ENCODE measurements at places on chromosomes 1 and 21.
A peak's percentile ranks its signal among the peaks of the same experiment; 100 is the strongest.

- DNase-seq = no peak
These were observed 92.9 kb upstream of the NEGR1 start for GRCh38 chr1:72375226-72375625.

DNA sequence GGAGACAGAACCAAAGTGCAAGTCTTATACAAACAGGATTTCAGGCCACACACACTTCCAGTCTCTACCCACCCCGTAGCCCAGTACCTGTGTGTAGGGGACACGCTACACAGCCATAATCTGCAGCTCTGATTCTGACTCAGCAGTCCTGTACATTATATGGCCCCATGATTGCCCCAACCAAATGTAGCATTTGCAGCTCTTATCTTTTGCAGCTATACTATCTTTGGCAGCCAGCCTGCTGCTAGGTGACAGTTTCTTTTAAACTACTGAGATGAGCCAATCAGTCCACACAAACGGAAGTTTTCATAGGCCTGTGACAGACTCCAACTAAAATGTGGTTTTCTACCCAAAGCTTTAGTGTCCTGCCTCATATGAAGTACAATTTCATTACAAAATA lies 259.6 kb upstream of the ST6GALNAC5 start:
- no peak for DNase-seq

GRCh38 chr21:23471877-23472276 lies 2135.4 kb downstream of the MRPL39 start:
- DNase-seq = no peak

- DNase-seq = no peak
These were observed 516 bp downstream of the PHLDA3 start for GRCh38 chr1:201468501-201468843.

- DNase-seq = no peak
These were observed 33.4 kb downstream of the GLIS1 start for GRCh38 chr1:53705446-53706096.

DNA sequence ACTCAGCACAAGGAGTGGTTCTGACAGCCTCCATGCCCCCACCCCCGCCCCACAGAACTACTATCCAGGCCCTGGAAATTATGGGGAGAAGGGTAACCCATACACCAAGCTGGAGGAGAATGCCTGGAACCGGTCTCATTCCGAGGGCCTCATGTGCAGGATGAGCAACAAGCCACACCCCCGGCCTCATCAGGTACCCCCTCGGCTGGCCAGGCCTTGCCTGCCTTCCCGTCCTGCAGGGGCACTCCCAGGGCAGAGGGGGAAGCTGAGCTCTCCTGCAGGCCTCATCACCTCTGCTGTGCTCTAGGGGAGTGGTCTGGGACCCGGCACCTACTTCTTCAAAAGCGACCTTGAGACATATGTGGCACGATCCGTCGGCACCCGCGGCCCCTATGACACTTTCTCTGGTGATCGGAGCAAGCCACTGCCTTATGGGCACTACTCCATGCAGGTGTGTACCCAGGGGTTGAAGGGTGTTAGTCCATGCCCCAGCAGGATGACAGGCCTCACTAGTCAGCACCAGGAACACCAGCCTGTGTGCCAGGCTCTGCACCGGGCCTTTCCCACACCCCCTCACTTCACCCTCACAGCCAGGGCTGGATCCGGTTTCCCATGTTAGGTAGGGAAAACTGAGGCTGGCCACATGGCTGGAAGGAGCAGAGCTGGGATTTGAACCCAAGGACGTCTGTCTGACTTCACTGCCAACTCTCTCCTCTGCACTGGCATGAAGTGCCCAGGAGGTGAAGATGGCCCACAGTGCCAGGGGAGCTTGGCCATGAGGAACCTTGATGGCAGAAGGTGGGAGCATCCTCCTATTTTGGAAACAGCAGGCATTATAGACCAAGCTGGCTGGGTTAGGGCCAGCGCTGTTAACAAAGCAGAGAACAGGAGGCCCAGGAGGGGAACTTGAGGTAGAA lies 10.9 kb upstream of the TTC22 start:
- DNase-seq = no peak

- no peak for DNase-seq
These were observed 37.3 kb upstream of the F3 start for GRCh38 chr1:94578856-94579255.

DNA sequence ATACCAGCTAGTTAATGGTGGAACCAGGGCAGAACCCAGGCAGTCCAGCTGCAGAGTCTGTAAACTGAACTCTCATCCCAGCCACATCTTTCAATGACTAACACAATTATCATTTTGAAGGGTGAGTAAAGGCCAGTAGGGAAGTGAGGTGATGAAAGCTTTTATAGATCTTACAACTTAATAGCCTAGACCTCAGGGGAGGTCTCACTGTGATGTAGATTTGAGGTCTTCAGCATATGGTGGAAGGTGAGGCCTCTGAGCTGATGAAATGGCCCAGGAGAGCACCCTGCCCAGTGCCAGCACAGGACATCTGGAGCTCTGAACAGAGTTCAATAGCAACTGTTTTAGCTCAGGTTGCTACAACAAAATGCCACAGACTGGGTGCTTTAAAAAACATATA lies 44.8 kb upstream of the POU2F1 start:
- DNase-seq = no peak

DNA sequence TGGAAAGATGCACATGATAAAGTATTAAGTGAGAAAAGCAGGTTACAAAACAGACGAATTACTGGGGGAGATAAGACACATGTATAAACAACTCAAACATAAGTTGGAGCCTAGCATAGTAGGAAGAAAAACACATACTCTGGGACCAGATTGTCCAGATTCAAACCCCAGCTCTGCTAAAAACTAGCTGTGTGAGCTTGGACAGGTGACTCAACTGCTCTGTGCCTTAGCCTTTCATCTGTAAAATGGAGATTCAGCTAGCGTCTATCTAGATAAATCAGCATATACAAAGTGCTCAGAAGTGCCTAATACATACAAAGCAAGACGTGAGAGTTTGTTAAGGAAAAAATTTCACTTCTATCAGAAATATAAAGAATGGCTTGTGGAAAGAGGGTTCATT lies 254.0 kb upstream of the POU3F1 start:
- no peak for DNase-seq

DNA sequence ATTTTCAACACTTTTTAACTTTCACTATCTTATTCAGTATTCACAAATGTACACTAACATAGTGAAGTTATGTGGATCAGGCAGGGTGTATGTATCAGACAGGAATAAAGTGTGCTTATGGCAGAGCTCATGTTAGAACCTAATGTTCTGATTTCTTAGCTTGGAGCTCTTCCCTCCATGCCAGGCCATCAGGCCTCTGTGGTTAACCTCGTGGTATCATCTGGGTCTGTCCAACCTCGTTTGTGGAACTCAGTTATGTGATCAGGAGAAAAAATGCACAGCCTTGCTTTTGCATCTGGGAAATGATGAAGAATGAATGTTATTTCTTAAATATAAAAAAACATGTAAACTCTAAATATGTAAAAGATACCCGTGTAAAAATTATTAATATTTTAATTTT lies 86.9 kb downstream of the MPZL1 start:
- no peak for DNase-seq

GRCh38 chr1:54301497-54301896 lies 101.5 kb downstream of the MRPL37 start:
- DNase-seq = no peak

DNA sequence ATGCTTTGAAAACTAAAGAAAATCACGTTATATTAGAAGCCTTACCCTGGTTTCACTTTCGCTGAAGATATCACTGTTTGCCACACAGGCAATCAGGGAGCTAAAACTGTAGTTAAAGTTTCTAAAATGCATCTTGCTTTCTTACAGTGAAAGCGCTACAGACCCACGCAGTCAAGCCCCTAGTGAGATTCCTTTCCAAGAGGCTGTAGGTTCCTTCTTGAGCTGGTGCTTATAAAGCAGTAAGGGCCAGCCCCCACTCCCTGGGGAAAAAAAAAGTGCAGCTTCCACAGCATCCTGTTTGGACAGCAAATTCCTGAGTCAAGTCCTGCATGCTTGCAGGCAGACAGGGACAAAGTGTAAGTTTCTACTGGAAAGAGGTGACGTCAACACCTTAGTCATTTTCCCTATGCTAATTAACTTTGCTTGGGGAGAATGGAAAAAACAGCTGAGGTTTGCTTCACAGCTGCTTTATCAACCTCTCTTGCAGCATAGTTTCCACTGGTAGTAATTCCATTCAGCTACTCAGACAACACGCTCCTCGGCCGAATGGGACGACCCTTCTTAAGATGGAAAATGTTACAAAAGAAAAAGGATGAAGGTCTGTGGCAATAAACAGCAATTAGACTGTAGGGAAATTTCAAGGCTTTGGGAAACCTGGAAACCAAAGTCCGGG lies 14.7 kb upstream of the KCNE1 start:
- DNase-seq = no peak

GRCh38 chr1:168728473-168729404 lies at the start of gene DPT:
Gene DPT (minus strand): TSS chr1:168729206. CDS start chr1:168729174, 32 bp downstream.
- DNase-seq = no peak

GRCh38 chr1:46394108-46394871 lies at the start of gene FAAH:
Gene FAAH (plus strand): TSS chr1:46394317. CDS start chr1:46394349, 32 bp downstream.
- DNase-seq = peak; percentile 40

- no peak for DNase-seq
These were observed 88.0 kb upstream of the IFFO2 start for GRCh38 chr1:19044471-19044870.

GRCh38 chr1:51728611-51729155 lies 111.8 kb downstream of the OSBPL9 start:
- DNase-seq = no peak

DNA sequence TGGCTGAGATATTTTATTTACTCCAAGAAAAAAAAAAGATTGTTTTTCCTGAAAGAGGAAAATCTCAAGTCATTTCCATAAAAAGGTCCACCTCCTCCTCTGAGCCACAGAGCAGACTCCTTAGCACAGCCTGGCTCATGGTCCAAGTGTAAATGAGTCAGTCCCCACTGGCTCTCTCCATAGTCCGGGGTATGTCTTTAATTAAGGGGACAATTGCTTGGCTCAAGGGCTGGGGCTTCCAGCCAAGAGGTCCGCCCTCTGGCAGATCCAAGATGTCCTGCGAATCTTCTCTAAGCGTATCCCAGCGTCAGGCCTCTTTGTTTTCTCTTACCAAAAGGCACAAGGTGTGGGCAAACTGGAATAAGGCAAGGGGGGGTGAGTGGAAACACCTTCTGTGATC lies 33.3 kb downstream of the FOXD2 start:
- DNase-seq = no peak

DNA sequence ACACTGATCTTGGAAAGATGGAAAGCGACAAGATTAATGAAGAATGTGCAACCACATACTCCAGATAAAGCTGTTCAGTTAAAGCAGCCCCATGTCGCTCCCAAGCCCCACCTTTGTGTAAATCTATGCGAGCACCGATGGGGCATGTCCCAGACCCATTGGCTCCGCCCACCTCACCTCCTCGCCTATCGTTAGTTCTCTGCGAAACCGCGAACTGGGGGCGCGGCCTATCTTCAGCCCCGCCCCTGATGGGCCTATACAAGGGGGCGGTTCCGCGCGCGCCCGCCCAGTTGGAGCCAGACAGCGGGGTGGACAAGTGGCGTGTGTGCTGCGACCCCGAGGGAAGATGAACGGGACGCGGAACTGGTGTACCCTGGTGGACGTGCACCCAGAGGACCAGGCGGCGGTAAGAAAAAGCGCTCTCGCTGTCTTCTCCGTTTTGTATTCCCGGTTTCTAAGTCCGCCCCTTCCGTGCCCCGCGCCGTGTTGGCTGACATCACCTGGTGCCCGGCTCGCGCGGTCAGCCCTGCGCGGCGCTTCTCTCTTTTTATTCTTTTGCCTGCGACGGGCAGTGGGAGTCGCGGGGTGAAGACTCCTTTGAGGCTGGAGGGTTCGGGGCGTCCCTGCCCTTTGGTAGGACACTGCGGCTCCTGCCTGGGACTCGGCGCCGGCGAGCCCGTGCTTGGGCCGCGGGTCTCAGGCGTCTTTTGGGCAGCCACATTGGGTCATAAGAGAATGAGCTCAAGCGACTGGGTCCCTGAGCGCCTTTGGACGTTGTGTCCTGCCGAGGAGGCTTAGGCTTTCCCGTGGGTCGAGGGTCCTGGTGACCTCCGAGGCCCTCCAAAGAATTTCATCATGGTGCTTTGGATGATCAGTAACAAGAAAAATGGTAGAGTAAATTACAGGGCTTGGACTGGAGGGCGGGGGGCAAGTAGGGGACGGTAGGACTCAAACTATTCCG lies at the start of gene TUFT1:
Gene TUFT1, plus strand, starts transcription at position 289 of the 961 bp plus-strand sequence. Its CDS starts 58 bp downstream, at position 347.
- peak; percentile 95 for DNase-seq

GRCh38 chr1:177864538-177865305 lies 105.1 kb downstream of the SEC16B start:
- DNase-seq = no peak

GRCh38 chr1:79161077-79161476 lies 154.5 kb upstream of the ADGRL4 start:
- DNase-seq = no peak

DNA sequence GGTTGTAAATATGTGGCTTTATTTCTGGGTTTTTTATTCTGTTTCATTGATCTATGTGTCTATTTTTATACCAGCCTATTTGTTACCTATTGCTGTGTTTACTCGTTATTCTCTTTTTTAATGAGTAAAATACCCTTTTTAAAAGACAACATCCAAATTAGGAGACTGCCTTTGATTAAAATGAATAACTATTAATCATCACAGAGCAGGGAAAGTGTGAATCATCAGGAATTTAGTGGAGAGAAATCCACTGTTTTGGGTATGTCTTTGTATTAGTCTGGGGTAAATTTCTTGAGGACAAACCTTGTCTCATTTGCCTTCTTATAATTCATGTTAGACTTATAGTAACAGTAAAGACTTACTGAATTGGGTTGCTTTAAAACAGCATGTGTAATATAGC lies 12.1 kb downstream of the DISC1 start:
- no peak for DNase-seq

- no peak for DNase-seq
These were observed 27.7 kb upstream of the PLEKHM2 start for GRCh38 chr1:15656464-15656863.

DNA sequence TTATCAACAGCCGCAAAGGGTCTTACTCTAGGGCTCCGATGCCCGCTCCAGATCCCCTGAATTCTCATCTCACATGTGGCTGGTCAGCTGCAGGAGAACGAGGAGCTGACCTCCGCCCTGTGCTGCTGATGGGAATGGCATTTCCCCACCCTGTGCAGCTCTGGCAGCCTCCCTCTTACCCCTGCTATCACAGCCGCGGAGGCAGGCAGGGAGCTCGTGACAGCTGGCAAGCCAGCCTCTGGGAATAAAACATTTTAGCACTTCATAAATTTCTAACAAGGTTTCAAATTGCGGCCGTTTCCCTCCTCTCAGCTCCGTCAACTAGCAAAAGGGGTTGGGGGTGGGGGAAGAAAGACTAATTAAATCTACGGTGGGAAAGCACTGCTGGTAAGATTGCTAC lies 81.1 kb downstream of the DSCAM start:
- DNase-seq = no peak

- DNase-seq = no peak
These were observed 62.6 kb downstream of the ALG14 start for GRCh38 chr1:95010158-95010557.

- DNase-seq = no peak
These were observed 18.9 kb downstream of the FCGR2B start for GRCh38 chr1:161681879-161682278.

GRCh38 chr21:46374761-46375389 lies 50.9 kb downstream of the PCNT start:
- no peak for DNase-seq

DNA sequence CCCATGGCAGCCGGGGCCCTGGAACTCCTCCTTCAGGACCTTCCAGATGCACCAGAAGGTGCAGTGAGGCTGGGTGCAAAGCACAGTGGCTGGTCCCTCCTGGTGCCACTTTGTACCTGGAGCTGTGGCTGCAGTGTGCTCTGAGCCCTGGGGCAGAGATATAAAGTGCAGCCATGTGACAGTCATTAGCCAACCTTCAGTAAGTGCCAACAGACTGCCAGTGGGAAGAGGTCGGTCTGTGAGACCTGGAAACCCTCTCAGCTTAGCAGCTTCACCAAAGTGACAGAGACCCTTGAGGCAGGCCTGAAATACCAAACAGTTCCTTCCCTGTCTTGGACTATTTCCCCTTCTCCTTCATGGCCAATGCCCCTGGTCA lies 26.7 kb upstream of the NGF start:
- DNase-seq = no peak

Measured in activated CD8-positive, alpha-beta memory T cell treated with anti-CD3 and anti-CD28 coated beads, Interleukin-2, amount 50 U/mL, for 4 hours (primary cell).